ENCODE measurements at places on chromosomes 7 and 10.
A peak's percentile ranks its signal among the peaks of the same experiment; 100 is the strongest.

DNA sequence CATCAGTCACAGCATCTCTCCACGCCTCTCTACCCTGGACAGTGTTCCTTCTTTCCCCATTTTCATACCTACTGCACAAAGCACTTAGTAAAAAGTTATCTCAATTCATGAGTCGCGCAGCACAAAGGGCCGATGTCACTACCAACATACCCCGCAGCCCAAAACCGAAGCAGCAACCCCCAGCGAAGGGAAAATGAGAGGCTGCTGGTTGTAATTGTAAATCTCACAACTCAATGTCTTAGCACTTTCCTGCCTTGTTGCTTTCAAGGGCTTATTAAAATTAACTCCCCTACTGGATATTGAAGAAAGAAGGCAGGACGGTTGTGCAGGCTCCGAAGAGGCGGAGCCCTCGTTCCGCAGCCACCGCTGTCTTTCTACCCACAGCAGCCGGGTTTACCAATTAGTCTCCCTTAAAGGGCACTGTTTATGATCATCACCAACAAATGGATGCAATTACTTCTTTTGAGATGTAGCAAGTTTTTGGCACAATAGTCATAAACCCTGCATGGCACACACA, 6.5 kb downstream of the DIP2C start:
- no peak for DNase-seq

- no peak for DNase-seq
These were observed 40.6 kb upstream of the GHITM start for GRCh38 chr10:84098667-84099066.

GRCh38 chr7:44894888-44895580, 9.7 kb upstream of the PURB start:
- DNase-seq = no peak

- no peak for DNase-seq
These were observed 120.3 kb upstream of the PTPRZ1 start for GRCh38 chr7:121752706-121753105.

- DNase-seq = no peak
These were observed 44.1 kb upstream of the GTF2IRD1 start for GRCh38 chr7:74409571-74409970.

DNA sequence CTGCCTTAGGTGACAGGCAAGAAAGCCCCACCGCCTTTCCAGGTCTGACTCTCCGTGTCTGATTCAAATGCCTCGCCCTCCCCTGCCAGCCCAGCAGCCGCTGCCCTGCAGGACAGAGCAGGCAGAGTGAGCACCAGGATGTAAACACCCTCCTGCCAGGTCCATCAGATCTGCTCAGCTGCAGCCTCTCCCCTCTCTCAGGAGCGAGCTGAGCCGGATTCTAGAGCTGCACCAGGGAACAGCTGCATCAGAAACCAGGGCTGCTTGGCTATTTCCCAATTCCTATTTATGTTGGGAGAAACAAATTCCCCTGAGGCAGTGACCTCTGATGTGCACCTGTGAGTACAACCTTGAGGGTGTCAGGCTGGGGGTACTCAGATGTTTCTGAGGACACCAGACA, 121.5 kb upstream of the ZMIZ1 start:
- no peak for DNase-seq

- DNase-seq = no peak
These were observed 494.0 kb upstream of the POT1 start for GRCh38 chr7:125423458-125424155.

DNA sequence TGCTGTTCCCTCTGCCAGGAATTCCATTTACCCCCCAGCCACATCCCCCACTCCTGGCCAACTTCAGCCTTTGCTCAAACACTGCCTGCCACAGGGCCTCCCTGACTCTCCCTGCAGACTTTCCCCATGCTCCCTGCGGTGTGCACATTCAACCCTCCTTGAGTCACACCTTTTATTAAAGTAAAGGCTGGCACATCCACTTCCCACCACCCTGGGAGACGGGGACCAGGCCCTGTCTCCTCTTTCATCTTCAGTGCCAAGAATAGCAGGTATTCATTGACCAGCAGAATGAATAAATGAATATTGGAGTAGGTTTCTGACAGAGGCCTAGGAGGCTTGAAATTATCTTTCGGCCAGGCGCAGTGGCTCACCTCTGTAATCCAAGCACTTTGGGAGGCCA, 91.4 kb downstream of the GRK5 start:
- DNase-seq = no peak

- no peak for DNase-seq
These were observed 112.2 kb downstream of the OAT start for GRCh38 chr10:124306520-124306919.

DNA sequence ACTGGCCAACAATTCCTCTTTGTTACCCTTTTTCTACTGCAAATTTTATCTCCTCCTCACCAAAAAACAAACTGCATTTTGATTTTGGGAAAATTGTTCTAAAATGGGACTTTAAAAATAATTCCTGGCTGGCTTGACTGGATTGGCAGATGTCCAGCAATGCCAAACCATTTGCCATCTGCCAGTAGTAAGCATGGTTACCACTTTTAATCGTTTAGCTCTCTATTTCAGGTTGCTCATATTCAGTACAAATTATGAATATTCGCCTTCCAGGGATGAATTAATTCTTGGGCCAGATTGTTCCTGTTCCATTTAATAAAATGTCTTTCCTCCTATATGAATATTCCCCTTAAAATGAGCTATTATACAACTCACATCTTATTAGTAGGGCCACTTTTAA, 35.7 kb downstream of the SMNDC1 start:
- DNase-seq = no peak

- no peak for DNase-seq
These were observed 183.4 kb upstream of the PLXNA4 start for GRCh38 chr7:132759482-132760243.

- no peak for DNase-seq
These were observed 637.4 kb upstream of the MKI67 start for GRCh38 chr10:128763588-128763987.

DNA sequence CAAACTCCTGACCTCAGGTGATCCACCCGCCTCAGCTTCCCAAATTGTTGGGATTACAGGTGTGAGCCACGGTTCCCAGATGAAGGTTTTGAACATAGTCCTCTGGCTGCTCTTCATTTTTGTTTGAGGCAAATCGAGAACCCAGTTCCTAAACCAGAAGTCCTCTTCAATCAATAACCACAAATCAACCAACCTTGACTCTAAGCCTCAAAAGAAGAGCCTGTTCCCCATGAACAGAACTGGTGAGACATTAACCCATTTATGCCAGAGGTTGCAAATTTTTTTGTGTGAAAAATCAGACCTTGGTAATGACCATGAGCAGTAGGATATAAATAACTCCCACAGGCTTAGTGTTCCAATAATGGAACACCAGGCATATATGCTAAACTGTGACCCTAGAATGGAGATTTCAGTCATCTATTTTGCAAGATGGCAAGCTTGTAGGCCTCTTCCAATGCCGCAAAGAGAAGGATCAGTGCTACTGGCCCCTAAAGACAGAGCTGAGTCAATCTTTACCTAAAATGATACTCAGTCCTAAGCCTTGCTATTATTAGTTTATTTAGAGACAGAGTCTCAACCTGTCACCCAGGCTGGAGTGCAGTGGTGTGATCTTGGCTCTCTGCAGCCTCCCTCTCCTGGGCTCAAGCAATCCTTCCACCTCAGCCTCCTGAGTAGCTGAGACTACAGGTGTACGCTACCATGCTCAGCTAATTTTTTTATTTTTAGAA, 15.9 kb downstream of the KPNA7 start:
- DNase-seq = no peak

DNA sequence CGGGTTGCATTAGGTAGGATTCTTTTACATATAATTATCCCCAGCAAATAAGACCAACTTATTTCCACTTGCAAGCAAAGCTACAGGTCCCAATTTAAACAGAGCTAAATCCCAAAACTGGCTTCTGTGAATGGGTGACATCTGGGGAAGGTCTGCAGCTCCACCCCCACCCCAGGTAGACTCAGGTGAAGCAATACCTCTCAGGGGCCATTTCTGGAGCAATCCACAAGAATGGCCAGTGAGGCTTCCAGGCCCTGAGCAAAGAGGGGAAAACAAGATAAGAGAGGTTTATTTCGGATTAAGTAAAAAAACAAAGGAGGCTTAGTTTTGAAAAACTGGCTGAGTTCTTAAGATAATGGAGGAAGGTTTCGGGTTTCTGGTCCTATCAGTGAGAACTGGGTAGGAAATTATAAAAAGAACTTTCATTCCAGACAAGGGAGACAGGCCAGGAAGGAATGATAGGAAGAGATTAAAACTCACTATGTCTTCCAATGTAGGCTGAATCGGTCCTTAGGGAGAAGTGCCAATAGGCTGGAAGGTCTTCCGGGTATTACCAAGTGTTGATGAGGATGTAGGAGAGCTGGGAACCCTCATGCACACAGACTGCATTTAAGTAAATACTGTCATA, 25.4 kb downstream of the SH3PXD2A start:
- no peak for DNase-seq

- DNase-seq = peak; percentile 40
These were observed 98.2 kb upstream of the PRKCQ start for GRCh38 chr10:6678211-6678803.

GRCh38 chr10:108346066-108346465, 1181.6 kb upstream of the SORCS1 start:
- no peak for DNase-seq

DNA sequence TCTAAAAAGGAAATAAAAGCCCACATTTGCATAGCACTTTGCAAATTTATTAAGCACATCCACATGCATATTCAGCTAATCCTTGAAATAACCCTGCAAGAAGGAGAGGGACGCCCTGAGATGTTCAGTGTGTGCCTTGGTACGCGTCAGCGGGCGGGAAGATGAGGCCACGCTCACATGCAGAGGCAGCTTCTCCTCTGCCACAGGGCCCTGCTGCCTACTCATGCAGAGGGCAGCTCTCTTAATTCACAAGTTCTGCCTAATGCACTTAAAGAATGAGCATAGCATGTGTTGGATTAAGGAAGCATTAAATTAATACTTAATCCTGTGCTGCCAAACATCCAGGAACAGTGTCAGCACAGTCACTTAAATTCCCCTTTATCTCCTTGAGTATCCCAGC, 132.3 kb downstream of the HECW1 start:
- DNase-seq = no peak

- no peak for DNase-seq
These were observed 598.8 kb downstream of the SUGCT start for GRCh38 chr7:40733578-40733977.

GRCh38 chr7:100691676-100692577, 2.1 kb downstream of the GIGYF1 start:
- DNase-seq = peak; percentile 69

GRCh38 chr10:122154545-122155366, 116.3 kb upstream of the BTBD16 start:
- DNase-seq = no peak

DNA sequence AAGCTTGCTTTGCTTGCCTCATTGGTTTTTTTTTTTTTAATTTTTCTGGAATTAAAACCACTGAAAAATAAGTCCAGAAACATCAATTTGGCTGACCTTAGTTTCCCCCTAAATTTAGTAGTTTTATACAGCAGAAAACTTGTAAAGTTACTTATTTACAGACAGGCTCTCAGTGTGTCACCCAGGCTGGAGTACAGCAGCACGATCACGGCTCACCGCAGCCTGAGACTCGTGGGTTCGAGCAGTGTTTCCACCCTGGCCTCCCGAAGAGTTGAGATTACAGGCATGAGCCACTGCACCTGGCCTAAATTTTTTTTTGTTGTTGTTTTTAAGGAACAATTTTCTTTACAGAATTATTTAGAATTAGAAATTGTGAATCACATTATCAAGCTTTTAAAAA, 250.5 kb downstream of the SDK1 start:
- DNase-seq = no peak

DNA sequence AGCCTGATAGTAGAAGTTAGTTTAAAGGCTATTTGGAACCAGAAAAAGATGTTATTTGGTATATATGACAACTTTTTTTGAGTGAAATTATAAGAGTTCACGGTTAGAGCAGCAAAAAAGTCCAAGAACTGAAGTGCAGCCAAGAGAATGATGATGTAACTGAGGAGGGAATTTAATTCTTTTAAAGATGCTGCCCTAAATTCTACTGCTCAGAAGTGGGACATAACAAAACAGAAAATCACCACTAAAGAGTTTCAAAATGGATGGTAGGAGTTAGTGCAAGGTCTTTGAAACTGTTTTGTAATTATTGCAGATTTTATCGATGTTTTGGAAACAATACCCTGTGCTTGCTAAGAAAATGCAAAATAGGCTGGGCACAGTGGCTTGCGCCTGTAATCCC, 6.5 kb downstream of the SAMD8 start:
- no peak for DNase-seq

- no peak for DNase-seq
These were observed 89.0 kb downstream of the NKX6-2 start for GRCh38 chr10:132696728-132697577.

DNA sequence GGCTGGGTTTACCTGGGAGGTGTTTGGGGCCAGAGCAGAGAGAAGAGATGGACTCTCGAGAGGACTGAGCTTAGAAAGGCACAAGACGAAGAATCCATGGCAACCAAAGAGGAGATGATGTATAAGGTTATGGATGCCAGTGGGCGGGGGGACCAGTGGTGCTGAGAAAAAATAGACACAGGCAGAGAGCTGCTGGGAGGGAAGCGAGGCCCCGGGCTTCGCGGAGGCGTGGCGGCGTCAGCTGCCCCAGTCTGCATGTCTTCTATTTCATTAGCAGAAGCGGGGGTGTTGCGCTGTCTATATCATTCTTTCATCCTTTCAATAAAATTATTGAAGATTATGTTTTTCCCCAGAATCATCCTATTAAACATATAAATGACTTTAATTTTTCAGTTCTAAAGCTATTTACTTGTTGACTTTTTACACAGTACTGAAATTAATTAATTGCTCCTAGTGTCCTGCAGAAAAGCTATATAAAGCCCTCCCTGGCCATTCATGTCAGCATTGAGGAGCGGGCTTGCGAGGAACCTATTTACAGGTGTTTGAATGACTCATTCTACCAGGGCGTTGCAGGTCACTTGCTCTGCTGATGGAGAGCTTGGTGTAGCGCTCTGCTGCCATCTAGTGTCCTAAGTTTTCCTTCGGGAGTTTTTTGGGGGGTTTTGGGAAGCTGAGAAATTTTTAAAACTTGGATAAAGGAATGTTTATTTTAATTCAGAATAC, 42.9 kb upstream of the BHLHA15 start:
- DNase-seq = peak; percentile 33

DNA sequence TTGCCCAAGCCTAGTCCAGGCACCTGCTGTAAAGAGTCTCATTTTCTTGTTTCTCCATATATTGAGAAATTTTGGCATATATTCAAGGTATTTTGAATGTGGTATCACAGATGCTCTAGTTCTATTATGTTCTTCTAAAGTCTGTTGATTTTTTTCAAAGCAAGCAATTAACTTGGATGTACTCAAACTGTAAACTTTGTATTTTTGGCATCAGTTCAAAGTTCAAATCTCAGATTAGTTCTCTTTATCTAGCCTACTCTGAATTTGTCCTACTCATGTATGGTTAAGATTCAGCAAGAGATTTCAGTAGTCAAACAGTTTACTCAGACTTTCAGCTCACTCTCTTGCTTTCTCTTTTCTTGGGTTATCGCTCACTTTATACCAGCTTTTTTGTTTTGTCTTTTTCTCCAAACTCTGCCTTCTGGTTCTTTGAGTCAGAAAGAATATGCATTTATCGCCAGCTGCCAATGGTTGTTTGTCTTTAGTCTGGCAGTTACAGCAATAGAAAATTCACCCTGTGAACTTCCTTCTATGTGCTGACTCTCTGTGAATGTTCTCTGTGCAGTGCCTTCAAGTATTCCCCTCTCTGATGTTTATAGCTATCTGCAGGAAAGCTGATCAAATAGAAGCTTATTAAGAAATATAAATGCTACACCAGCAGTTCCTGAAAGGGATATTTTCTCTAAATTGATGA, 56.0 kb downstream of the ANKRD7 start:
- no peak for DNase-seq

- DNase-seq = no peak
These were observed 168.6 kb upstream of the ZMIZ1 start for GRCh38 chr10:78899996-78900714.

Data from activated T-helper 9 cell treated with anti-CD3 and anti-CD28 coated beads, Interleukin-2, amount 50 U/mL, for 16 hours (primary cell).